ENCODE measurements at places on chromosomes 7 and 10.
A peak's percentile ranks its signal among the peaks of the same experiment; 100 is the strongest.

- DNase-seq = no peak
Measured at GRCh38 chr10:75540357-75540966, 109.0 kb downstream of the LRMDA start.

GRCh38 chr10:116760919-116761318 lies 18.6 kb upstream of the HSPA12A start:
- DNase-seq = peak; percentile 32

DNA sequence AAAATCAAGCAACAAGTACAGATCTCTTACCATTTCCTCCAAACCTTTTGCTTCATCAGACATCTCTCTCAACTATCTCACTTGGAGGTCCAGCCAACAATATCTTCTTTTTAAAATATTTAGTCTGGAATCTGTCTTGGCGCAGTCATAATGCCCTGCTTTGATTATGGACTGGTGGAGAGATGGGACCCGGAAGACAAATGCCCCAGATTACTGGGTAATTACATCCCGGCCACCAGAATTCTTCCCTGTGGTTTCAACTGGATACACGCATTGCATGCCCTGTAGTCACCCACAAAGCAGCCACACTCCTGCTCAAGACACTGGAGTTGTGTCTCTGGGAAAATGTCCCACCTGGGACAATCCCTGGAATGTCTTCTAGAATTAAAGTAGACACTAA lies 65.5 kb downstream of the BPGM start:
- DNase-seq = peak; percentile 27

- no peak for DNase-seq
Measured at GRCh38 chr7:142805350-142806021, 34.7 kb downstream of the PRSS2 start.

DNA sequence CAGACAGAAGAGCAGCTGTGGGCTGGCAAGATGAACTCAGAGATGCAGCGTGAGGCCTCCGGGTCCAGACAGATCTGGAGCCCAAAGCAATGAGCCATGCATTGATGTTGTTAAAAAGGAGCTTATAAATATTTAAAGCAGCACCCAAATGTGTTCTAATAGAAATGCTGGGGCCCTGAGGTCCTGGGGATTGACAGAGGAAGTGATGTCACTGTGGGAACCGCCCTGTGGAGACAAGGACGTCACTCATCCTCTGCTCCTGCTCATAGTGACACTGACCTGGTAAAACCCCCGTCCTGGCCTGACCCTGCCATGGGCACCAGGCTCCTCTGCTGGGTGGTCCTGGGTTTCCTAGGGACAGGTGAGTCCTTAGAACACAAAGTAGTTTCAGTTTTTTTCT lies 197.0 kb upstream of the PRSS58 start:
- DNase-seq = no peak

GRCh38 chr7:158536871-158537515 lies 50.6 kb downstream of the PTPRN2 start:
- no peak for DNase-seq

DNA sequence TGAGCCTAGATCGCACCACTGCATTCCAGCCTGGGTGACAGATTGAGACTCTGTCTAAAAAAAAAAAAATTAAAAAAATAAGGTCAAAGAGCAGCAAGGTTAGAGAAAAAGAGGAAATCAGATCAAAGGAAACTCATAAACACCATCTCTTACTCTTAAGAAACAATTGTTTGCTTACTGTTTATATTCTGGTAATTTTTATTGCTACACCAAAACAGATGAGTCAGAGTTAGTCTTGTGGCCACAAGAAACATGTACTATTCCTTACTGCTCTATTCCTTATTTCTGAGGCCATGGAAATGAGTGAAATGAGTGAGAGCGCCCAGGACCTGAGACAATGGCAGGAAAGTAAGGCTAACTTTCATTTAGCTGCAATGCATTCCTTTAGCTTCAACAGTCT lies 387.3 kb downstream of the HPSE2 start:
- no peak for DNase-seq

GRCh38 chr7:77284005-77284404 lies 84.4 kb upstream of the FGL2 start:
- DNase-seq = no peak

GRCh38 chr7:26198133-26198780 lies 2.3 kb downstream of the HNRNPA2B1 start:
- peak; percentile 39 for DNase-seq

DNA sequence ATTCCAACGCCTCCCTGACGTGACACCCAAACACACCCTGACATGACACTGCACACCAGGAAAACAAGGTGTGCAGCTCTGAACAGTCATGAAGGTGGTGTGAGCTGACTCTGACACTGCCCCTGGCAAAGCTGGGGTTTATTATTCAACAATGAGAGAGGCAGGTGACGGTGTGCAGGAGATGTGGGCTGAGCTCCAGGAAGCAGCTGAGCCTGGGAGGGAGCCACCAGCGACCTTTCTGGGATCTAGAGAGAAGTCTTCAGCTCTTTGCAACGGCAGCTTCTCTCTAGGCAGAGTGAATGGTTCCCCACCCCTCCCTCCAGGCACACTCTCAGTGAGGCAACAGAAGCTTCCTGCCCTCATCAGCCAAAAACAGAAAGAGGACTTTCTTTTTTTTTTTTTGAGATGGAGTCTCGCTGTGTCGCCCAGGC lies 65.6 kb downstream of the SH3PXD2A start:
- no peak for DNase-seq

DNA sequence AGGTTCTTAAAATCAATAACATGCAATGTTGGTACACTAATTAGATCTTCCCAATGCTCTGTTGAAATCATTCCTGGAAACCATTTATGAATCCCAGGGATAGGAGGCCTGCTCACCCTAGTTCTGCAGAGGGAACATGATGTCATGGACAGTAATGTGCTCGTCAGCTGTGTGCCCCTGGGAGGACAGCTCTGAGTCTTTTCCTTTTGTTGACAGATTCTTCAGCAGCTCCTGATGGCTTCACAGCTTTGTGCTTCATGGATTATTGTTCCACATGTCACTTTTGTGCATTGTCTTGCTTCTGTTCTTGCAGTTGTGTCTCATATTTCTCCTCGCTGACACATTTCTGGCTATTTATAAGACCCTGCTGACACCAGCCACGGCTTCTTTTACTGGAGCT lies 367.5 kb downstream of the CCSER2 start:
- DNase-seq = no peak

GRCh38 chr7:116630932-116631671 lies 40.9 kb upstream of the MET start:
- DNase-seq = peak; percentile 93

DNA sequence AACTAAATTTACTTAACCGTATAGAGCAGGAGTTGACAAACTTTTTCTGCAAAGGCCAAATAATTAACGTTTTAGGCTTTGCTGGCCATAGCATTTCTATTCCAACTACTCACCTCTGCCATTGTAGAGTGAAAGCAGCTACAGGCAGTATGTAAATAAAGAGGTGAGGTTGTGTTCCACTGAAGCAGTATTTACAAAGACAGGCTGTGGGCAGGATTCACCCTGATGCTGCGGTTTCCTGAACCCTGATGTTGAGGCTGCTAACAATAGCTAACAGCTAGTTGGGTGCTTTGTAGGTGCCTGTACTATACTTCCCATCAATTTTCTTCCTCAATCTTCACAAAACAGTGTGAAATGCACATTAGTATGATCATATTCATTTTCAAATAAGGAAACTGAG lies 47.0 kb upstream of the LAMB1 start:
- DNase-seq = no peak

- DNase-seq = no peak
Measured at GRCh38 chr10:48468866-48469511, 135.9 kb downstream of the ARHGAP22 start.

DNA sequence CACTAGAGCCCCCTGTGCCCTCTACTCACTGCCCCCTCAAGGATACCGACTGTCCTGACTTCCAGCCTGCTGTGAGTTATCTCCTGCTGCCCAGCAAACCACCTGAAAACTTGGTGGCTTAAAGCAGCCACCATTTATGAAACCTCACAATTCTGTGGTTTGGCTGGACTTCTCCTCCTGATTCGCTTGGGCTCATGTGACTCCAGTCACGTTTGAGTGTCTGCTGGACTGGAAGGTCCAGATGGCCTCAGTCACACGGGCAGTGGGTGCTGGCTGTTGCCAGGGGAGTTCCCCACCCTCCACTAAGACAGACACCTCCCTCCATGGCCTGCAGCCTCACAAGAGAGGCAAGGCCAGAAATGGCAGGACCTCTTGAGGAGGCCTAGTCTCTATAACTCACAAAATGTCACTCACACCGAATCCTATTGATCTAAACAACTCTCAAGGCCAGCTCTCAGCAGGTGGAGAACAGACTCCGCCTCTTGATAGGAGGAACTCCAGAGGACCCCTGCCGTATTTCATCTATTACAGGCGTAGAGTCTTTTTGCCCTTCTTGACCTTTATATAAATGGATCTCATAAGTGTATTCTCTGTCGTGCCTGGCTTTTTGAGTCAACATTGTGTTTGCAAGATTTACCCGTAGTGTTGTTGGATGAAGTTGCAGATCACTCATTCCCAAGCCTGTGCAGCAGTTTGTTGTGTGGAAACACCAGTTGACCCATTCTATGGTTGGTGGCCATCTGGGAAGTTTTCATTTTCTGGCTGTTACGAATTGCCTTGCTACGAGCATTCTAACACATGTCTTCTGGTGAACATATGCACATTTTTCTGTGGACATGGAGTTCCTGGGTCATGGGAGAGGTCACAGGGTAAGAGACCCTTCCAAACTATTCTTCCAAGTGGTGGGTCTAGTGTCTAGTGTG lies 48.3 kb downstream of the ZMIZ1 start:
- DNase-seq = no peak

DNA sequence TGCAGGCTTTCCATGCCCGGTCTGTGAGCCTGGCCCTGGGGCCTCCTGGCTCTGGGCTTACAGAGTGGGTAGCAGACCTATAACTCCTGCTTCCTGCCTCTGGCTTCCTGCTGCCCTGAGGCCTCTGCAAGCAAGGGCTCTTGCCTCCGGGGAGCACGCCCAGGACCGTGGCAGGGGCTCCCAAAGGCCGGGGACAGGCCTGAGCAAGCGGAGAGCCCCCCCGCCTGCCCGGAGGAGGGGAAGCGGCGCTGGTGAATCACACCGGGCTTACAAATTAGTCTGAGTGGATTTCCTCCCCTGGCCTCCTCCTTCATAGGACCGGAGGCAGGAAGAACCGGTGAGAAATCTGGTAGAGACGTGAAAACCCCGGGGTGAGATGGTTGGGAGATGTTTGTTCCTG lies 1.5 kb upstream of the MYL10 start:
- peak; percentile 87 for DNase-seq

Measured in HT1080 (cell line).